Glomerular endothelial cell (primary cell): ENCODE measurements at places on chromosomes 3 and 15.

- DNase-seq: no peak
Measured at GRCh38 chr3:83034806-83035703, 1273.6 kb upstream of the GBE1 start.

GRCh38 chr15:38886315-38887163 lies 321.9 kb upstream of the RASGRP1 start:
- no peak for DNase-seq

DNA sequence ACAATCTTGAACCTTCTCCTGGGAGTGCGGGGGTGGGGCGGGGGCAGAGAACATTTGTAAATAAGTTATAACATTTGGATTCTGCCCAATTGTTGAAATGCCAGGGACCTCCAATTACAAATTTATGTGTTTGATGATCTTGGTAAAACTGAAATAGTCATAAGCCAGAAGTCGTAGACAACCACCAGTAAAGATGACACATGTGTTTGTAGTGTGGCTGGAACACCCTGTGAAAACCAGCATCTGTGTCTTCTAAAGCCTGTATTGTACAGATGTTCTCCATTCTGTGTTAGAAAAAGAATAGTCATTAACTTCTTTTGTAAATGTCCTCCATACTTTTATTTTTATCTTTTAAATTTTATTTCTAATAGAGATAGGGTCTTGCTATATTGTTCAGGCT lies 61.8 kb downstream of the ARIH1 start:
- DNase-seq: no peak

DNA sequence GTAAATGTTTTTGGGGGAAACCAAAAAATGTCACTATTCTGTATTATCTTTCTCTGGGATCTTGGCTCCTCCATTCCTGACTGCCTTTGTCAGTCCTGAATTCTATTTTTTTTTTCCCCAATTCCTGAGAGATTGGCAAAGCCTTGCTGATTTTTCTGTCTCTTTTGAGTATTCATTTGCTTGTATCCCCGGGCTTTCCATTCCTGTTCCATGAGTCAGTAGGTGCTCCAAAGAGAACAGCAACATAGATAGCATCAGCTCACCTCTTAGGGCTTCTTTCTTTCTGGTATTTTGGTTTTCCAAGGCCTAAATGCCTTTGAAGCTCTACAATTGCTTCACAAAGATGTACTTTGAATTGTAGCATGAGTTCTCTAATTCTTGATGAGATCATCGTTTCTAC lies 271.7 kb upstream of the LRRC3B start:
- no peak for DNase-seq

GRCh38 chr3:123349201-123349535 lies 99.7 kb downstream of the ADCY5 start:
- no peak for DNase-seq

DNA sequence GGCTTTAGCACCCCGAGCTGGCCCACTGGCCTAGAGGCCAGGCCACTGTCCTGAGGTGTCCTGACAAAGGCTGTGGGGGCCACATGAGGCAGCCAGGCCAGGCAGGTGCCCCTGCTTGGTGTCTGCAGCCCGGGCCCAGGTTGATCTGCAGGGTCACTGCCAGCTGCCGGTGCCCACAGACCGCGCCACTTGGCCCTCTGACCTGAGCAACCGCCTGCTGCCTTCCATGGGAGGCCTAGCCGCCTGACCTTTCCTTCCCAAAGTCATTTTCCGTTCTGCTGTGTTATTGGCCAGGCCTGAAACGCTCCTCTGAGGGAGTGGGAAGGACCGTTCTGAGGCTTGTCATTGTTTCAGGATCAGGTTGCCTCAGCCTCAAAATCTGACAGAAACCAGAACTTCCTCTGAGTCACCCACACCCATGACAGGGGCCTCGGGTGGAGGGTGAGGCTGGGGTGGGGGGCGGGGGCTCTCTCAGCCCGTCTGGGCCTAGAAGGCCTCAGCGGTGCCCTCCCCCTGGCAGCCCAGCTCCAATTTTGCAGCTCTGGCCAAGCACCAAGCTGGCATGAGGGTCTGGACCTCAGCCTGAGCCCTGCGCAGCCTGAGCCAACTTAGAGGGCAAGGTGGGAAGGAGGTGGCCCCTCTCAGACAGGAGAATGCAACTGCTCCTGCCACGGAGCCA lies 140.7 kb upstream of the MEF2A start:
- peak; percentile 67 for DNase-seq

DNA sequence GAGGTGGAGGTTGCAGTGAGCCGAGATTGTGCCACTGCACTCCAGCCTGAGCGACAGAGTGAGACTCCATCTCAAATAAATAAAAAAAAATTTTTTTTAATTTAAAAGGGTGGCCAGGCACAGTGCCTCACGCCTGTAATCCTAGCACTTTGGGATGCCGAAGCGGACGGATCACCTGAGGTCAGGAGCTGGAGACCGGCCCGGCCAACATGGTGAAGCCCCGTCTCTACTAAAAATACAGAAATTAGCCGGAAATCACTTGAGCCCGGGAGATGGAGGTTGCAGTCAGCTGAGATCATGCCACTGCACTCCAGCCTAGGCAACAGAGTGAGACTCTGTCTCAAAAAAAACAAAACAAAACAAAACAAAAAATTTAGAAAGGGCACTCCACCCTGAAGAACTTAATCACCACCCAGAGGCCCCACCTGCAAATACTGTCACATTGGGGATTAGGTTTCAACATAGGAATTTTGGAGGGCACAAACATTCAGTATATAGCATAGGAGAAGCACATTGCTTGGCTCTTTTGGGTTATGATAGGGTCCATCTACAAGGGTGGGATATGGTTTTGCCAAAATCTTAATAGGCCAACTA lies 7.1 kb upstream of the YEATS2 start:
- no peak for DNase-seq

DNA sequence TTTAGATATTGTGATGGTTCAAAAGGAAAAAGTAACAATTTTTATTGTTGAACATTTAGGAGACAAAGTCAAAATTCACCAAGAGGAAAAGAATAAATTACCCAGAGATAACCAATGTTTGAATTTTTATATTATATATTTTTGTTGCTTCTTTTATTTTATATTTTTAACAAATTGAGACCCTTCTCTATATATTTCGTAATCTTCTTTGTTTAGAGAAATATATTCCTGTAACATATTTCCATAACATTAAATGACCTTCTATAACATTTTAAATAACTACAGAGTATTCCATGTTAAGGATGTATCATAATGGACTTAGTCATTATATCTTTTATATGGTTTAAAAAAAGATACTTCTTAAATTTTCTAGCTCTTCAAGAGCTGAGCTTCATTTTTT lies 128.0 kb downstream of the RBPMS2 start:
- no peak for DNase-seq

- DNase-seq: no peak
Measured at GRCh38 chr3:141773676-141774075, 10.5 kb downstream of the GRK7 start.

GRCh38 chr3:191345334-191345733 lies 15.0 kb upstream of the UTS2B start:
- no peak for DNase-seq

DNA sequence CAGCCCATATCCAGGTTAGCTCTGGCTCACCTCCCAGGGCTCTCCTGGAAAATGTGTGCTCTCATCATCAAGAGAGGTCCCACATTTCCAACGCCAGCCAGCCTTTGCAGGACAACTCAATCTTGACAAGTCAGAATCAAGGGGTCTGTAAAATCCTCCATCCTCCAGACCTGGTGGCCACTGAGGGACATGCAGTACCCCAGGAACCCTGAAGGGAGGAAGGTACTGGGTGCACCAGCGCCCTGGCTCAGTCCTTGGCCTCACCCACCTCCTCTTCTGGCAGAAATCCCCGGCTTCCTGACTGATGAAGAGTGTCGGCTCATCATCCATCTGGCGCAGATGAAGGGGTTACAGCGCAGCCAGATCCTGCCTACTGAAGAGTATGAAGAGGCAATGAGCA lies 6.0 kb upstream of the WDR6 start:
- no peak for DNase-seq

GRCh38 chr15:66429546-66429945 lies 42.8 kb downstream of the MAP2K1 start:
- DNase-seq: no peak

DNA sequence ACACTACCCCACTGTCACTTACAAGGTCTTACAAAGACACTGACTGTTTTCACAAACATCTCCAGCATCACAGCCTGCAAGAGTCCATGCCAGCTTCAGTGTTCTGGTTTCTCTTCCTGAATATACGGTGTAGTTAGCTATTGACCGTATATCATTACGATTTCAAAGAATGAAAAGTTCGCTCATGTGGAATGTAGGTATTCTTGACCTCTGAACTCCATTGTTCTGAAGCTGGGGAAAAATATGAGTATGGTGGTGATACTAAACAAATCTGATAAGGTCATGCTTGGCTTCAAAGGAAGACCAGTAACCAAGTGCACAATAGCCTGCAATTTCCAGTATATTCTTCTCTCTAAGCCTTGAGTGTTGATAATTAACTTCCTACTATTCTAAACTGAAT lies 315.7 kb upstream of the WNT5A start:
- no peak for DNase-seq

GRCh38 chr3:160125258-160125657 lies 100.0 kb upstream of the C3orf80 start:
- DNase-seq: peak; percentile 16

DNA sequence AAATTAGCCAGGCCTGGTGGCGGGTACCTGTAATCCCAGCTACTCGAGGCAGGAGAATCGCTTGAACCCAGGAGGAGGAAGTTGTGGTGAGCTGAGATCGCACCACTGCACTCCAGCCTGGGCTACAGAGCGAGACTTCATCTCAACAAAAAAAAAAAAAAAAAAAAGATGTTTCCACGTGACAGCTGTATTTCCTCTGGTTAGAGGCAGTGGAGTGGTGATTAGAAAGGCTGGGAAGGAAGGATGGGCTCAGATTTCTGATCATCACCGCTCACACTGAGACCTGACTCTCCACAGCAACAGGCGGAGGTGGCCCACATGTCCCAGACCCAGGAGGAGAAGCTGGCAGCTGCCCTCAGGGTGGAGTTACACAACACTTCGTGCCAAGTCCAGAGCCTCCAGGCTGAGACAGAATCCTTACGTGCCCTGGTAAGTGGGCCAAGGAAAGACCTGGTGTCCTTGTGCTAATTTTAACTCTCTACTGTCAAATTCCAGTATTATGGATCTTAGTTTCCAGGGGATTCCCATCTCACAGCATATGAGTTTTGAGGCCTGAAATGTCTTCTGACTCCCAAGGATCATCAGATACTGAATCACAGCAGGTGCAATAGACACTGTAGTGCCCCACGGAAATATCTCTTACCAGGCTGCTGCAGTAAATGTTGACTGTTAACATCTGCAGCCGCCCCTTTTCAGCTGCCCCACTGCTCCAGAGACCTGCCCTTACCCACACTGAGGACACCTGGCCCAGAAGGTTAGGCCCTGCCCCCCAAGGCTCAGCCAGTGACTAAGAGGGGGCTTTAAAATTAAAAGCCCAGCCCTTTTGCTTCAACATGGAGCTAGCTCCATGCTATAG lies 66.9 kb downstream of the BFSP2 start:
- DNase-seq: no peak

GRCh38 chr3:42314411-42314810 lies 48.4 kb upstream of the CCK start:
- DNase-seq: no peak
